NCI-H2029 (cell line): ENCODE measurements at places on chromosomes 7 and 10.

- no peak for DNase-seq
Observed at GRCh38 chr10:124369986-124370385, 48.7 kb downstream of the OAT start.

DNA sequence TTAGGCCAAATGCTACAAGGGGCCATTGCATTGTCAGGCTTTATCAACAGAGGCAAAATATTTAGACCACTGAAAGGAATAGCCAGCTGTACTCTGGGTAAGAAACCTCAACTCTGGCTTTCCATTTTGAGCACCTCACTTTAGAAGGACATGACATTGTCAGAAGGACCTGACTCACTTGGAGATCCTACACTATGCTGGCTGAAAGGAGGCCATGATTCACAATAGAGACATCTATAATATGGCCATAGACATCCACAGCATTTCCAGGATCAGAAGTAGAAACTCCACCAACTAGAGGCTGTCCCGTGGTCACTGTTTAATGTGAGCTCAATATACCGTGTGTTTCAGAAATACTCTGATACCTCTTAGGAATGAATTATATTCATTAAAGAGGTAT, 140.9 kb downstream of the BTAF1 start:
- DNase-seq = no peak

DNA sequence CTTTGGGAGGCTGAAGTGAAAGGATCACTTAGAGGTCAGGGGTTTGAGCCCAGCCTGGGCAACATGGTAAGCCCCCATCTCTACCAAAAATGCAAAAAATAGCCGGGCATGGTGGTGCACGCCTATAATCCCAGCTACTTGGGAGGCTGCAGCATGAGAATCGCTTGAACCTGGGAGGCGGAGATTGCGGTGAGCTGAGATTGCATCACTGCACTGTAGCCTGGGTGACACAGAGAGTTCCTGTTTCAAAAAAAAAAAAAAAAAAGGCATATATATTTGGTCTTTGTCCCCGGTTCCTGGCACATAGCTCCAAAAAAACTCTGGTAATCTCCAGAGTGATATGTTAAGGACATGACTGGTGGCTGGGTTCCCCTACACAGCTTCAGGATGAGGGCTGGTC, 147.3 kb downstream of the SEC23IP start:
- DNase-seq = no peak

GRCh38 chr7:68309806-68310205, 1288.5 kb upstream of the AUTS2 start:
- peak; percentile 58 for DNase-seq

- DNase-seq = no peak
Observed at GRCh38 chr10:98666276-98666675, 219.5 kb upstream of the HPS1 start.

DNA sequence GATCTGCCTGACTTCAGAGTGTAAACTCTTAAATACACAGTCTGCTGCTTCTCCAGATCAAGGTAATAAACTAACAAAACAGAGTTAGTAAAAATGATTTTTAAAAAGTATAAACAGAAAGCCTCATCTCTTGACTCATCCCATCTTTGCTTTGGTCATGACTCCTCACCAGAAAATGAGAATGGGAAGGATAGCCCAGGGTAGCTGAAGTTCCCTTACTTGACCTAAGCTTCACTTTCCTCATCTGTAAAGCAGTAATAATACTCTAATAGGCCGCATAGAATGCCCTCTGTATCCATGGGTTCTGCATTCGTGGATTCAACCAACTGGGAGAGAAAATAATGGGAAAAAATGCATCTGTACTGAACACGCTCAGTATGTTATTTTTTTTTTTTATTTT, 11.3 kb upstream of the SLC25A28 start:
- DNase-seq = no peak

DNA sequence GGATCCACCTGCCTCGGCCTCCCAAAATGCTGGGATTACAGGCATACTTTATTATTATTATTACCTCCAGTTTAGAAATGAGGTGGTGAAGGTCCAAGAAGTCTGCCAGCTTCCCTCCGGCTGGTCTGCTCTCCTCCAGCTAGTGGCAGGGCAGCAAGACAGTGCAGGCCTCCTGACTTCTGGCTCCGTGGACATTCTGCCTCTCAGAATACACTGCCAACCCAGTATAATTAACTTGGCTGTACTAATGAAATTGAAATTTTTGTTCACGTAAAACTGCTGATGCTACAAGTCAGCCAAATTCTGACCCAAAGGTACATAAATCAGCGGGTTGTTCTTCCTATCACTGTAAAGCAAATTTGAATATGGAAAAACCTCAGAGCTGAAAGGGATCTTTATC, 7.6 kb upstream of the PDE1C start:
- no peak for DNase-seq

DNA sequence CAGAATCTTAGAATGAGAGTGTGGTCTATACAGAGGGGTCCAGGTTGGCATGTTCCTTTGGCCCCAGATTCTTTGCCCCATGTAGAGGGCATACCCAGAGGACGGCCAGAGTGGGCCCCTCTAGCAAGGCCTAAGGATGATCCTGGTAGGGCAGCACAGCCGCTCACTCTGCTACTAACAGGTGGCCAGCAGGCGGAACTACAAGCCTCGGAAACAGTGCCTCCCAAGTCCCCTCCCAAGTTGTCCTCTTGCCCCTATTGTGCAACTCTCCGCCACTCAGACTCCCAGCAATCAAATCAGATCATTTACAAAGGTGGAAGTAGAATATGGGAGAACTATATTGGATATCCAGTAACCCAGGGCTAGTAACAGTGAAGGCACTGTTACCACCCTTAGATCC, 107.4 kb downstream of the STRA8 start:
- no peak for DNase-seq

DNA sequence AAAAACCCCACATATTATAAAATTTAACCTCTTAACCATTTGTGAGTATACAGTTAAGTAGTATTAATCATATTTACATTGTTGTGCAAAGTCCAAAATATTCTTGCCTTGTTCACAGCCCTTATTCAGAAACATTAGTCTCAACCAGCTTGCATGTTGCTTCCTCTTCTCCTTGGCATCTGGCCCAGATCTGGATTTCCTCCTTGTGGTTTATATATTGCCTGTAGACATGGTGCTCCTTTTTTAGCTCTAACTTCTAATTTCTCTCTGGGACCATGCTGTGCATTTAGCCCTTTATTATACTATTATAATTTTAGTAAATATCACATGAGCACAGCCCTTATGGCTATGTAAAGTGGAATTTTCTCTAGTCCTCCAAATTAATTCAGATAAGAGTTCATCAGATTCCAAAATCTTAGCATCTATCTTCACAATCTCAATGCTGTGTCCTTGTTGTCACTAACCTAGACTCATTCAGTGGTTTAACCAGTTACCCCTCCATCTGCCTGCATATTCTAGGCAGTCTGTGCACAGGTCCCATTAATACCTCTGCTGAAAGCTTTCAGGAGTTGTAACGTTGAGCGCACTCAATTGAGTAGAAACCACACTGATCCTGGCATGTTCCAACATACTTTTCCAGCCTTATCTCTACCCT, 7.9 kb downstream of the CPED1 start:
- DNase-seq = peak; percentile 43

GRCh38 chr10:57249615-57250281, 888.7 kb upstream of the ZWINT start:
- DNase-seq = no peak

DNA sequence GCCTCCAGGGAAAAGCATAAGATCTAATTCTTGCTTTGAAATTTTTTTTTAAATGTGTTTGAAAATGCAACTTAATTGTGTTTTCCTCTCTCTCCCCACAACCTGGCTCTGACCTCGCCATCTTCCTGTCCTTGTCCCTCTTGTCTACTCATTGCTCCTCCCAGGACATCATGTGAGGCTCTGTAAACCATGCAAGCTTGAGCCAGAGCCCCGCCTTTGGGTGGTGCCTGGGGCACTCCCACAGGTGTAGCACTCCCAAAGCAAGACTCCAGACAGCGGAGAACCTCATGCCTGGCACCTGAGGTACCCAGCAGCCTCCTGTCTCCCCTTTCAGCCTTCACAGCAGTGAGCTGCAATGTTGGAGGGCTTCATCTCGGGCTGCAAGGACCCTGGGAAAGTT, 9.8 kb upstream of the CDHR1 start:
- no peak for DNase-seq

- no peak for DNase-seq
Observed at GRCh38 chr10:60955316-60955715, 11.3 kb upstream of the RHOBTB1 start.

DNA sequence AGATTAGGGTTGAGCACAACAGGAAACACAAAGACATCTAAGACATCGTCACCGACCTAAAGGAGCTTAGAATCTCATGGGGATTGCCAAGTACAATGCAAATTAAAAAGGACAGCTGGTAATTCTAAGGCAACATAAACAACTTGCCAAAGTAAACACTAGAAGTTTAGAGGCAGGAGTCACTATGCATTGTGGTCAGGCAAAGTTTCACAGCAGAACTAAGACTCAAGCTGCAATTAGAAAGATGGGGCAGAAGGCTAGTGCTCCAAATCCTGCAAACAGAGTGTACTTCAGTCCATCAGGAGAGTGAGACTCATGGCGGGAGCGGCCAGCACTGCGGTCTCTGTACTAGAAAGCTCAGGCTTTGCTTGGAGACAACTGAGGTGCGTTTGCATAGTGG, 52.7 kb downstream of the HIPK2 start:
- peak; percentile 31 for DNase-seq

DNA sequence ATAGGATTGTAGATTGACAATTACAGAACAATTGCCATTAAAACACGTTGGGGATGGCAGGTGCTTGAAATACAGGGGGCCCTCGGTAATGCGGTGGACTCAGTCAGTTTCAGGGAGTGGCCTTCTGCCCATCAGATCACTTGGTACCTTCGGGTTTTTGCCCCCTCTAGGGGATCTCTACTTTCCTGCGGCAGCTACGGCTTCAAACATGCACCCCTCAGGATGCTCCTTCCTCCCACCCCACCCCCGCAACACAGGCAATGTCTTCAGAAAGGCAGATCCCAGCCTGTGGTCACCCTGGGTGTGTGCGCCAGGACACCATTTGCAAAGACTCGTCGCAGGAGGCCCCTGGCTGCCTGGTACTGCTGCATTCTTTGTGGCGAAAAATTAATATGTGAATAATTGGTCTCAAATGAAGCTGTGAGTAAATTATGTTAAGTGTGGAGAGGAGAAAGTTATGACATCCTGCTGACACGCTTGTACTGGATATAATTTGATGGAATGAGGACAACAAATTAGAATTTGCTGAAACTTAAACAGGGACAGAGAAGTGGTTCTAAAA, 431.0 kb upstream of the MKI67 start:
- DNase-seq = no peak

- peak; percentile 45 for DNase-seq
Observed at GRCh38 chr10:78657163-78657861, 411.5 kb upstream of the ZMIZ1 start.

DNA sequence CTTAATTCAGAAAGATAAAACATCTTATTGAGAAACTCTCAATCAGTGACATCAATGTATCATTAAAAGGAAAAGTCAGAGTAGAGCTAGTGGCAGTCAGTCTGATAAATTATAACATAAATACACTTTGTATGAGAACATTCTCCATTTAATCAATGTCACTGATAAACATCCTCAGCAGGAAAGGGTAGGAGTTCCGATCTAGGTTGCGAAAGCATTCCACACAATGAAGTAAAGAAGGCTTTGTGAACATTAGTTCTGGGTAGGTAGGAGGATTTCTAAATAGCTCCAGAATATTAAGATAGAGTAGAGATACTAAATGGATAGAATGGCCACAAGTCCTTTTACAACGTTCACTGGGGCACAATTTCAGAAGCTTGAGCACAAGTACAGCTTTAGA, 179.7 kb upstream of the MALRD1 start:
- no peak for DNase-seq

DNA sequence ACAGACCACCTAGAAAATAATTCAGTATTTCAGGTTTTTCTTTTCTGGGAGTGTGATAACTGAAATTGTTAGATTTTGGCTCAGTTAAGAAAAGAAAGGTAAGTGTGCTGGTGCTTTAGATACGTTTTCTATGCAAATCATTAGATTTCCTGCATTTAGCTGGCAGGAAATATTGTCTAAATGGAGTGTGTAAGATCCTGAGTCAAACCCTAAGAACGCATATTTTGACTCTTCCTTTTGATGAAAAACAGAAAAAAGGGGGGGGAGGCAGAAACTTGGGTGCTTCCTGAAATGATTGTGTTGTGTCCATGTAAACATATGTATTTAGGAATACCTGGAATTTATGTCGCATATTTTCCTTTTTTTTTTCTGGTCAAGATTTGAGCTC, 1.2 kb downstream of the GRK5 start:
- DNase-seq = no peak
